ENCODE measurements at places on chromosomes 16 and 17.
A peak's percentile ranks its signal among the peaks of the same experiment; 100 is the strongest.

- DNase-seq, result no peak
Observed at GRCh38 chr16:12573730-12574383, 229.8 kb downstream of the CPPED1 start.

- no peak for DNase-seq
Observed at GRCh38 chr16:57603115-57604024, 25.1 kb upstream of the ADGRG1 start.

DNA sequence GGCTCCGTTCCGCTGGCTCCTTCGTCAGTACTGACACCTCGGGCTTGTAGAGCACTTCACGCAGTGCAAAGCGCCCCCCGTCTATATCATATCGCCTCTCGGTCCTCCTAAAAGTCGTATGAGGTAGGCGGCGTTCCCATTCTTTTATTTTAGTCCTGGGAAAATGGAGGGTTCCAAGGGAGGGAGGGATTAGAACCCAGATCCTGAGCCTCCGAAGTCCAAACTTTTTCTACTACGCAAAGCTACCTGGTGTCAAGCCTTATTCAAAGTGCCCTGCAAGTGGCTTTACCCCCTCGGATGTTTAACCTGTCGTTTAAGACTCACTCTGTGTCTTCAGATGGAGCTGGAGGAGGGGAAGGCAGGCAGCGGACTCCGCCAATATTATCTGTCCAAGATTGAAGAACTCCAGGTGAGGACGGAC is 348 bp upstream of the FTSJ3 start:
- DNase-seq, result no peak

DNA sequence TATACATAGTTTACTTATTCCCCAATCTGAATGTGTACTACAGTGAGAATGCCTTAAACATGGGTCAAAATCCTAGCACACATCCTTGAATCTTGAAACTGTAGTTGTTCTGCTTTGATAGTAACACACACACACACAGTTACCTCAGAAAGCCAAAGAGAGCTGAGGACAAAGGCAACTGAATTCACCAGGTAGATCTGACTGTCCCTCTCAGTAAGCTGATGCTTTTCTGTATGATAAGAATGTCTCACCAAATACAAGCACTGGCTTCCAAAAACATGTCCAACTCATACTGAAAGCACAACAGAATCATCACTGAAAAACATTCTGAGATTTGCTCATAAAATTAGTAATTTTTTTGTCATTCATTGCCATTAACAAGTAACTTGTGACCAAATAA is 104.3 kb upstream of the DYNLRB2 start:
- no peak for DNase-seq

GRCh38 chr17:725084-725483 is 7.3 kb upstream of the TLCD3A start:
- DNase-seq, result no peak

DNA sequence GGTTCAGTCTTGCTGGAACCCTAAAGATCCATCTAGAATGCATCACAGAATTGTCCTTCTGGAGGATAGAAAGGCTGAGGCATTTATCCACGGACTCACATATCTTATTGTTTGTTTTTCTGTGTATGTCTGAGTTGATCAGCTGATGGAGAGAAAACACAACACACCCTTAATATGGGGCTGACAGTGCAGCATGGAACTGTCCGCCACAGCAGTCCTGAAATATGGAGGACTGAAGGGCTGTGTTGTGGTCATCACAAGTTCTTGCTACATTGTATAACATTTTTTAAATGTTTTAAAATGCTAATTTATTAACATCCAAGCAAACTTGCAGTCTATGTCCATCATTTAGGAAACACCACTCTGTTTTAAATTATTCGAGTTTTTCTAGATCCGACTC is 448.9 kb upstream of the ERCC4 start:
- no peak for DNase-seq

DNA sequence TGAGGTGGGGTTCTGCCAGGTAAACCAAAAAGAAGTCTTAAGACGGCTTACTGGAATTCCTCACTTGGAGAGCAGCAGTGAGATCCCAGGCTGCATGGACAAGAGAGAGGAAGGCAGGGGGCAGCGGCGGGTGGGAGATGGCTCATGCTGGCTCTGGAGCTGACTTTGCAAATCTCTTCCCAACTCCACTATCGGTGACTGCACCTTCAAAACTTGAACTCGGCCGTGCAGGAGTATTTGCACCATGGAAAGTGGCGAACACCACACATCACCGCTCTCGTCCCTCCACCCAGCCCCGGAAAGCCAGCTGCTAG is 16.7 kb downstream of the CA5A start:
- no peak for DNase-seq

- peak; percentile 95 for DNase-seq
Observed at GRCh38 chr17:81396722-81397313, 1.6 kb downstream of the BAHCC1 start.

GRCh38 chr17:20999044-20999573 is 43.7 kb downstream of the USP22 start:
- no peak for DNase-seq

- DNase-seq, result no peak
Observed at GRCh38 chr17:17179371-17179827, 26.7 kb downstream of the PLD6 start.
